ENCODE measurements at places on chromosomes 12 and 14.
A peak's percentile ranks its signal among the peaks of the same experiment; 100 is the strongest.

GRCh38 chr12:111238075-111238734, 130.7 kb downstream of the PHETA1 start:
- no peak for DNase-seq

DNA sequence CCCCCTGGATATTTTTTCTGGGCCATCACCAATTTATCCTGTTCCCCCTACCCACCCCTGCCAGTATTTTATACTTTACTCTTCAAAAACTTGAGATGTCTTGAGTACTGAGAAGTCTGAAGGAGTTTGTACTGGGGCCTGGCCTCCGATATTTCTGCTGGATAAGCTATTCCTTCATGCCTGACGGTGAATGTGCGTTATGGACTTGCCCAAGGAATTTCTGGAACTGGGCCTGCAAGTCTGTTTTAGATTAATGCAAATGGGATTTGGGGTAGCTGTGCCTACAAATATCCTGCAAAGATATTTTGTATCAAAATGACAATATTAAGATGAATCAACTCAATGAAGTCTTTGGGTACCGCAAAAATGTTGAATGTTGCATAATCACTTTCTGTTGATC, at the start of gene PTCSC3:
Gene PTCSC3, minus strand, starts transcription at position 199 of the 400 bp plus-strand sequence.
- DNase-seq = no peak

- no peak for DNase-seq
Measured at GRCh38 chr12:51393676-51394545, 2.7 kb upstream of the GALNT6 start.

DNA sequence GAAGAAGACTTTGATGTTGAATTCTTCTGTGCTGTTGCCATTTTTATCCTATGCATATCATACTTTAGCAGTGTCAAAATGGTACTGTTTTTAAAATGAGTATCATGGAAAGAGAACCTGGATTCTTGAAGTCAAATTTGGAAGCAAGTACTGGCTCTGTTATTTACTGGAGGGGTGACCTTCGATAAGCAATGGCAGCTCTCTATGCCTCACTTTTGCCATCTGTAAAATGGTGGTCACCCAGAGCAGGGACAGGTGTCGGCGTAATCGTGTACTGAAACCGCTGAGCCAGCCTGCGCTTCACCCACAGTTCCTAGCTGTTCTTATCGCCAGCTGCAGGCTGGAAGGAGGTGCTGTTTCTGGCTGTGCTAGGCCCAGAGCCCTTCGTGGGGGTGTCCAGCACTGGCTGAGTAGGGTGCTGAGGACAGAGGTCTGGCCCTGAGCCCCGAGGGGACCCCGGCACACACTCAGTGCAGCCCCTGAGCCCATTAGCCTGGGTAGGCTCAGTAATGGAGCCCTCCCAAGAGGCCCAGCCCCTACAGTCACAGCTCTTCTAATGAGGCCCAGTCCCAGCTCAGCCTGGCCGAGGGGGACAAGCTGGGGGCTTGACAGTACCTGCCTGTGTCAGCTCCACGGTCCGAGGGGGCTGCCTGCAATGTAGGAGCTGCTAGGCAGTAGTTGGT, 183.5 kb downstream of the PHETA1 start:
- DNase-seq = no peak

DNA sequence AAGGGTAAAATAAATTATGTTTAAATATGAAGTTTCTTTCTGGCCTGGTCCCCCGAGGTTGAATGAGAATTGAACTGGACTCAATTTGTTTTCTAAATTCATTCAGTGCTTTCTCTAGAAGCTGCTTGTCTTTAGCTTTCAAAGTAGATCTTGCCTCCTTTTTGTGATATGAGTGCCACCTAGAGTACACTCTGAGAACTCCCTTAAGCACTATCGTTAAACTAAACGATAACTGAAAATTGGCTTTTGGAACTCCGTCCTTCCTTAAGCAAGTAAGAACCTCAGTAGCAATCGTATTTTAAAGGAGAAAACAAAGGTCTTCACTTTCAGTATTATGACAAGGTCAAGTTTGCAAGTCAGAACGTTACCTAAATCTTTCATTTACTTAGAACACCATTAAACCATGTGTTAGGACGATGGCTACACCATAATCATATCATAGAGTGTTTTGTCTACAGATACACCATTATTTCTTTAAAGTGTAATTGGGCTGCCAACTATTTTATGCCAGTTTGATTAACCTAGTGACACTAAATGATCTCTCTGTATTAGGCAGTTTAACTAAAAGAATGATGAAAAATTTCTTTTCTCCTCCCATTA, 364.8 kb downstream of the SNAPC1 start:
- DNase-seq = peak; percentile 52

- no peak for DNase-seq
Measured at GRCh38 chr14:36174767-36175424, 1.6 kb downstream of the PTCSC3 start.

DNA sequence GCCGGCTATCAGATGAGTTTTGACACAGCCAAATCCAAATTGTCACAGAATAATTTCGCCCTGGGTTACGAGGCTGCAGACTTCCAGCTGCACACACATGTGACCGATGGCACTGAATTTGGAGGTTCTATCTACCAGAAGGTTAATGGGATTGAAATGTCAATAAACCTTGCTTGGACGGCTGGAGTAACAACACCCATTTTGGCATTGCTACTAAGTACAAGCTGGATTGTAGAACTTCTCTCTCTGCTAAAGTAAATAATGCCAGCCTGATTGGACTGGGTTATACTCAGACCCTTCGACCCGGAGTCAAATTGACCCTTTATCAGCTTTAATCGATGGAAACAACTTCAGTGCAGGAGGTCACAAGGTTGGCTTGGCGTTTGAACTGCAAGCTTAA, 100.2 kb upstream of the EVL start:
- DNase-seq = no peak

- DNase-seq = no peak
Measured at GRCh38 chr12:122725452-122726079, 5.1 kb downstream of the HCAR1 start.

- DNase-seq = no peak
Measured at GRCh38 chr14:60183138-60183537, 17.9 kb upstream of the DHRS7 start.

GRCh38 chr14:64707661-64708060, 3.4 kb downstream of the PLEKHG3 start:
- DNase-seq = no peak

- DNase-seq = no peak
Measured at GRCh38 chr12:120783197-120783596, 57.6 kb downstream of the ACADS start.

- no peak for DNase-seq
Measured at GRCh38 chr12:68435816-68436215, 103.7 kb upstream of the MDM1 start.

DNA sequence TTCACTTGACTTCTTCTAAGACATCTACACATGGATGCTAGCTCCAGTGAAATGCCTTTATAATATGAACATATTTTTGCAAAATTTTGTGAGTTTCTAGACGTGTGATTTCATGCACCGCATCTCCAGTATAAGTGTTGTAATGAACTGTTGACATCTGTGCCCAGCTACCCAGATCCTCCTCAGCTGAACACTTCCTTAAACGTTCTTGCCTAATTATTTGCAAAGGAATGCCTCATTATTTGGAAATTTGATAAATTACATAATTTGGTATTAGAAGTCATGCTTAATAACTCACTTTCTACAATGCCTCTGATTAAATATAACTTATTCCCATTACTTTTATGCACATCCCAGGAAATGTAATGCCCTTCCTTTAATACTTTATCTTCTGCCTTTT, 14.0 kb downstream of the OR11G2 start:
- DNase-seq = no peak

DNA sequence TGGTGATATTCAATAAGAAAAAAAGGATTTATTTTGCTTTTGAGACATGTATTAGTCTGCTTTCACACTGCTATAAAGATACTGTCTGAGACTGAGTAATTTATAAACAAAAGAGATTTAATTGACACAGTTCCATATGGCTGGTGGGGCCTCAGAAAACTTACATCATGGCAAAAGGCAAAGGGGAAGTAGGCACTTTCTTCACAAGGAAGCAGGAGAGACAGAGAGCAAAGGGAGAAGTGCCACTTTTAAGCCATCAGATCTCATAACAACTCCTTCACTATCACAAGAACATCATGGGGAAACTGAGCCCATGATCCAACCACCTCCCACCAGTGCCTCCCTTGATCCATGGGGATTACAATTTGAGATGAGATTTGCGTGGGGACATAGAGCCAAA, 43.9 kb downstream of the BHLHE41 start:
- no peak for DNase-seq

- no peak for DNase-seq
Measured at GRCh38 chr12:115001571-115002180, 317.7 kb upstream of the TBX3 start.

GRCh38 chr14:56046546-56046945, 71.7 kb upstream of the PELI2 start:
- DNase-seq = no peak

- no peak for DNase-seq
Measured at GRCh38 chr12:112413855-112414625, 4.6 kb upstream of the RPL6 start.

GRCh38 chr14:59189091-59189785, 771 bp downstream of the DAAM1 start:
- DNase-seq = peak; percentile 17

DNA sequence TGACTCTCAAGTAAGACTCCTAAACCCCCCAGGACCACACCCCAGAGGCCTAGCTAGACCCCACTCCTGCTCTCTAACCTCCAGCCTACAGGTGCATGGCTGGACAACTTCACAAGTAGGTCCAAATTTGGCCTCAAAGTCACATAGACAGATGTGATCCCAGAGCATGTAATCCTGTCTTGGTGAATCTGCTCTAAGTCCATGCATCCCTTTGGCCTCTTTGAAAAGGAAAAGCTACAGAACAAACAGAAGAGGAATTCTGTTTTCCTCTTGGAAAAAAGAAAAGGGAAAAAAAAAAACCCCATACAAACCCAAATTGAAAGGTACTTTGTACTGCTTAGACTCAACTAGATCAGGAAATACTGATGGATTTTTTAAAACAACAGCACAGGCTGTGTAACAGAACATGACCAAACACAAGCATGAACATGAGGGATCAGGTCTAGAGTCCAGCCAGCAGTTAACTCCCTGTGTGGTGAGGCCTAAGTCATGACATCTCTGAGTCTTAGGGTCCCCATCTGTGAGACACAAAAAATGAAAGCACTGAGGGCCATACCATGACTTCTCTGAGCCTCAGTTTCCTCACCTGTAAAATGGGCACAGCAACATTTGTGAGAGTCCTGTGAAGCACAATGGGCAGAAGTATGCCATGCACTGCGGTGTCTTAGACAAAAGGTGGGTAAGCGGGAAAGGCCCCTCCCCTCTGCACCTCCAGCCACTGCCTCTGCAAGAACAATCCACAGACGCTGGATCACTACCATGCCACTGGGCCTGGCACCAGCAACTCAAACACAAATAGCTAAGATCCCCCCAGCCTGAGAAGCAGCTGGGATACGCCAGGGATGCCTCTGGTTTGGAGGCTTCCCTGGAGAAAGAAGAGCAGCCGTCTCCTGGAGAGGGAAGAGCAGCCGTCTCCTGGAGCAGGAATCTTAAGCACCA, 9.9 kb downstream of the PITPNM2 start:
- no peak for DNase-seq

- DNase-seq = no peak
Measured at GRCh38 chr12:100151769-100152168, 9.1 kb upstream of the BLTP3B start.

DNA sequence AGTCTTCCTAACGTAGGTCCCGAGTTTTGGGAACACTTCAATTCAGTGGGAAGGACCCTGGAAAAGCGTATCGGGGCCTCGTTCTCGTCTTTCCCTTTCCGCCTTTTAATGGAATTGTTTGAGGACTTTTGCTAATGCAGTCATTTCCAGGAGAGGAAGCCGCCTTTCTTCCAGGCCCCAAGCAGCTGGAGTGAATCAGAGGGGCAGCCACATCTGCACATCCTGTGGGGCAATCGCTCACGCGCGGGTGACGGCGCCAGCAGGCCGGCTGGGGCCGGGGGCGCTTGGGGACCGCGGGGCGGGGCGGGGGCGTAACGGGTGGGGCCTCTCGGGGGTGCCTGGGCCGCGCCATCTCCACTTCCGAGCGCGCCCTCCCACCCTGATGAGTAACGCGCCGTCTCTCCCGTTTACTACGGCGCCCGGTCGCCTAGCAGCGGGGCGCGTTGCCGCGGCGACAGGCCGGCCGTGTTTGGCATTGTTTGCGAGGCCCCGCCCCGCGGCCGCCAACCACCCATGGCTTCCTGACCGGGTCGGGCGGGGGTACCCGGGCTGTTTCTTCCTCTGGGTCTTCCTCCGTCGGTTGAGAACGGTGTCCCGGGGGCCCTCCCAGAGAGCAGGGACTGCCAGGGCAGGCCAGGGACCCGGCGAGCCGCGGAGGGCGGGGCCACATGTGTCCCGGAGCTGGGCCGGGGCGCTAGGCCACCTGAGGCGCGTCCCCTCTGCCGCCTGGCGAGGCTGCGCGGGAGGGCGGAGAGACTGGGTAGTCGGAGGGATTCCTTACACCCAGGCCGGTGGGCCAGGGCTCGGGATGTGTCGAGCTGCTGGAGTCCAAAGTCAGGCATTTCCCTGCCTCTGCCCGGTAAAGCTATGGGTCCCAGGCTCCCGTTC, 2.3 kb downstream of the GSG1 start:
- DNase-seq = peak; percentile 90

GRCh38 chr12:126742241-126742641, 1524.7 kb upstream of the TMEM132C start:
- DNase-seq = no peak

DNA sequence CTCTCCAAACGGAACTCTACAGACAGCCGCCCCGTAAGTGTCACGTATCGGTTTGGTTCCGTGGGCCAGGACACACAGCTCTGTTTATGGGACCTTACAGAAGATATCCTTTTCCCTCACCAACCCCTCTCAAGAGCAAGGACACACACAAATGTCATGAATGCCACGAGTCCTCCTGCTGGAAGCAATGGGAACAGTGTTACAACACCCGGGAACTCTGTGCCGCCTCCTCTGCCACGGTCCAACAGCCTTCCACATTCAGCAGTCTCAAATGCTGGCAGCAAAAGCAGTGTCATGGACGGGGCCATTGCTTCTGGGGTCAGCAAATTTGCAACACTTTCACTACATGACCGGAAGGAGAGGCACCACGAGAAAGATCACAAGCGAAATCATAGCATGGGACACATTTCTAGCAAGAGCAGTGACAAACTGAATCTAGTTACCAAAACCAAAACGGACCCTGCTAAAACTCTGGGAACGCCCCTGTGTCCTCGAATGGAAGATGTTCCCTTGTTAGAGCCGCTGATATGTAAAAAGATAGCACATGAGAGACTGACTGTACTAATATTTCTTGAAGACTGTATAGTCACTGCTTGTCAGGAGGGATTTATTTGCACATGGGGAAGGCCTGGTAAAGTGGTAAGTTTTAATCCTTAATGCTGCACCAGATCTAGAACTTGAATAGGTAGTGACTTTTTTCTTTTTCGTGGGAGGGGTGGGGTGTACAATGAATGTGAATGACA, 69.7 kb downstream of the WDR20 start:
- no peak for DNase-seq

Measured in neuronal stem cell (in vitro differentiated cells).